ENCODE measurements at places on chromosomes 16 and 17.

GRCh38 chr16:89187770-89188392, 12.5 kb downstream of the SLC22A31 start:
- DNase-seq = no peak

DNA sequence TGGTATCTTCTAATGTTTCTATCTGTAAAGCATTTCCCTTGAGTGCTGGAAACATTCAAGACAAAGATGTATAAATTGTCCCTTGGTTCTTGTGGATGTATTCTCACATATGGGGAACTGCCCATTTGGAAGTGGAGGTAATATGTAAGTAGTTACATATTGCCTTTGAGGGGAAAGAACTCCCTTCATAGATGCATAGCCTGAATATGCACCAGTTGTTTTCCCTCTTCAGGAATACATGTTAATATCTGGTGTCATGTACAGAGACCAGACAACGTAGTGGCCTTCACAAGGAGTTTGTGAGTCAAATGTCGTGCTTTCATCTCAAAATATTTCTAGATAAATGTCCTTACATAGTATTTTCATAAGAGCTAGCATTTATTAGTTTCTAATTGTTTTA, 213.5 kb downstream of the BCAS3 start:
- no peak for DNase-seq

DNA sequence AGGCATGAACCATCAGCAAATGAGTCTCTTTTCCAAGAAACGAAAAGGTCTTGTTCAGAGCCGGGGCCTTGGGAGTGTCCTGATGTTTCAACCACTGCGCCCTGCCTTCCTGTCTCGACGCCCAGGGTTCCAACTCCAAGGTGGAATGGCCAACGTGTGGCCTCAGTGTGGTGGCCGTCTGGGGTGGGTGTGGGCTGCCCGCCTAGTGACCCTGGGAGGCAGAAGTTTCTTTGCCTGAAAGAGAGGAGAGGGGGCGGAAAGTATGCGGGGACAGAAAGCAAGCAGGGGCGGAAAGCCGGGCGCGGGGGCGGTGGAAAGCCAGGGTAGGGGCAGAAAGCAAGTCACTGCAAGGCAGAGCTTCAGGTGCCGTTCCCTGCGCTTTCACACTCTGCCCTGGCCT, 4.1 kb downstream of the MSRB1 start:
- no peak for DNase-seq

GRCh38 chr17:6347776-6348175, 87.1 kb downstream of the AIPL1 start:
- DNase-seq = no peak

DNA sequence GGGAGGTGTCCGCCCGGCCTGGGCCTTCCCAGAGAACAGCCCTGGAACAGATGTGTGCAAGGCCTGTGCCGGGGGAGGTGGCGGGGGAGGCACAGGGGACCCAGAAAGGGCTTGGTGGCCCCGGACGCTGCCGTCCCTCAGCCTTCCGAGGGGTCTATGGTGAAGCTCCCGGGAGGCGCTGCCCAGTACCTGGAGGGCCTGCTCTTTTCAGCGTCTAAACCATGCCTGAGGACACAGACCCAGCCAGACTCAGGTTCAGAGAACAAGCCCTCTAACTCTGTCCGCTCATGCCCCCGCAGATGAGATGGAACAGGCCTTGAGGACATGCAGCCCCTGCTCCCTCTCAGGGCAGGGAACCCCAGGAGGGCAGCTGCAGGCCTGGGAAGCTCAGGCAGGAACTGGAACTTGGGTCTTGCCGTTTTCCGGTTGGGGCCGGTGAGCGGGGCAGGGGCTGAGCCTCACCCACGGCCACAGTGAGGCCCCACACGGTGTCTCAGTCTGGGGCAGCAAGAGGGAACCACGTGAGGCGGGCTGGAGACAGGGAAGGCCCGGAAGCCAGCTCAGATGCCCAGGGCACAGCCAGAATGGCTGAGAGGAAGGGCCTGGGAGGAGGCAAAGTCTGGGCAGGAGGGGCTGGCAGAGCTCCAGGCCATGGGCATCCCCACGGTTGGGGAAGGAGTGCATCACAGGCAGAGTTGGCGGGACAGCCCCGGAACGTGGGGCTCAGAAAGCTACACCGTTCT, 12.5 kb downstream of the SLC16A3 start:
- no peak for DNase-seq

DNA sequence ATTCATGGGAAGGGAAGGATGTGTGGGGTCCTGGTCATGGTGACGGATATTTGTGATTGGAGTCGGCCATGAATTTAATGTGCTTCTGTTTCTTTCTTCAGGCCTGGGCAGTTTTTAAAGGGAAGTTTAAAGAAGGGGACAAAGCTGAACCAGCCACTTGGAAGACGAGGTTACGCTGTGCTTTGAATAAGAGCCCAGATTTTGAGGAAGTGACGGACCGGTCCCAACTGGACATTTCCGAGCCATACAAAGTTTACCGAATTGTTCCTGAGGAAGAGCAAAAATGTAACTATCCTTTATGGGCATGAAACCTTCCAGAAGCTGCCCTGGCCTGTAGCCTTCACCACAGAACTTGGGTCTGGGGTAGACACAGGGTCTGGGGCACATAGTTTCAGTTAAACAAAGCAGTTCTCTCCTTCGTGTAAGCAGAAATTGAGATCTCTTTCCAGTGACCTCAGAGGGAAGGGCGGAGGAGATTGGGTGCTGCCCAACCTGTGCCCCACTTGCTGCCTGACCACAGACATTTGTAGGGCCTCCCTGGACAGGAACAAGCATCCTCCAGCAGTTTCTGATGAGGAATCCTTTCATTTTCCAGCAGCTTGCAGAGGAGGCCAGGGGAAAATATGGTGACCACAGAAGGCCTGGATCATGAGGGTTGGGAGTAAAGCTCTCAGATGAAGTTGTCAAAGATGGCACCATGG, 10.1 kb downstream of the IRF8 start:
- DNase-seq = no peak

GRCh38 chr17:68133346-68134045, 98.0 kb downstream of the KPNA2 start:
- DNase-seq = no peak

GRCh38 chr16:72036098-72036497, 18.2 kb upstream of the HP start:
- no peak for DNase-seq

Data from AG04449 (cell line).